ENCODE measurements at places on chromosomes 6 and 20.

DNA sequence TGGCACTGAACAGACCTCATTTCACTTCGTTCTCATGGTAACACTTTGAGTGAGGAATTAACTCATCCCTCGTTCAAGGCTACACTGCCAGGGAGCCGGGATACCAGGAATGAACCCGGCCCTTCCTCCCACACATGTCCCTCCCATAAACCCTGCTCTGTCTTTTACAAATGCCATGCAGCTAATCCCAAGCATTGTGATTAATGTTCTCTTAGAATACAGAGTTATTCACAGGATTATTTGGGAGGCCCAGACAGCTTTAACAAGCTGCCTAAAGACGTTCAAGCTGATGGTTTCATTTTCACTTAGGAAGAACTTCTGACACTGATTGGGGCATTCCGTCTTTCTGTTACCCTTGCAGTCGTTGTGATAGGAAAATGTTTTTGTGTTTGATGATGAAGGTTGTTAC is 42.5 kb upstream of the CD83 start:
- no peak for DNase-seq

- no peak for DNase-seq
Measured at GRCh38 chr6:124282541-124282940, 478.9 kb downstream of the NKAIN2 start.

DNA sequence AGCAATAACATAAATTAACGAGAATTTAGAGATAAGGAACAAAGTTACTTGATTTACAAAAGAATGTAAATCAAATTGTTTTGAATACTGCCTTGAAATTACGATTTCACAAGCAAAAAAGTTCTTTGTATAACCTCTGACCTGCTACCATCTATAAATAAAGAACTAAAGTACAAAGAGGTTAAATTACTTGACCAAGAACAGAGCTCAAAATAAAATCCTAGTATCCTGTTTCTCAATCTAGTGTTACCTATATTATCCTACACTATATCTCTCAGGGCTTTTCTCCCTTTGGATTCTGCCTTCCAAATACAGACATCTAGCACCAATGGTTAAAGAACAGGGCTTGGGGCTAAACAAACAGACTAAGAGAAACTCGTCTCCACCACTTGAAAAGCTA is 43.8 kb downstream of the PLN start:
- no peak for DNase-seq

DNA sequence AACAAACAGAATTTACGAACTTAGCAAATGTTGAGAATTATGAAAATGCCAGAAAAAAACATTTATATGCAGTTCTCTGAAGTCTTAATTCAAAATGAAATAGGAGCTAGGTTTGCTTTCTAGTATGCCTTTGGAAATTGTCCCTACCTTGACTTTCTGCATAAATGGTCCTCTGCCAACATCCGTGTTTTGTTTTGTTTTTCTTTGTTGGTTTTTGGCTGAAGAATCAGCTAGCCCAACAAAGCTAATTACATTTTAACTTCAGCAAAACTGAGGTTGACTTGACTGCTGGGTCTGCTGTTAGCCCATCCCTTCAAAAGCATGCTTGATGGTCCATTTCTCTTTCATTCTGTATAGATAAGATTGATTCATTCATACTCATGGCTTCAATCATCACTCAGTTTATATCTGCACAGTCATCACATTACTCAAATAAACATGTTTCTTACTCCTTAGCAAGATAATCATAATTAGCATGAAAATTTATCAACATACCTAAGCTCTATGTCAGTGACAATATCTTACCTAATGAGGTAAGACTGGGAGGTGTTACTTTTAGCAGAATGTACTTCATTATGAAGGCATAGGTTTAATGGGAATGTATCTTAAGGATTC is 76.4 kb downstream of the ADGRB3 start:
- no peak for DNase-seq

DNA sequence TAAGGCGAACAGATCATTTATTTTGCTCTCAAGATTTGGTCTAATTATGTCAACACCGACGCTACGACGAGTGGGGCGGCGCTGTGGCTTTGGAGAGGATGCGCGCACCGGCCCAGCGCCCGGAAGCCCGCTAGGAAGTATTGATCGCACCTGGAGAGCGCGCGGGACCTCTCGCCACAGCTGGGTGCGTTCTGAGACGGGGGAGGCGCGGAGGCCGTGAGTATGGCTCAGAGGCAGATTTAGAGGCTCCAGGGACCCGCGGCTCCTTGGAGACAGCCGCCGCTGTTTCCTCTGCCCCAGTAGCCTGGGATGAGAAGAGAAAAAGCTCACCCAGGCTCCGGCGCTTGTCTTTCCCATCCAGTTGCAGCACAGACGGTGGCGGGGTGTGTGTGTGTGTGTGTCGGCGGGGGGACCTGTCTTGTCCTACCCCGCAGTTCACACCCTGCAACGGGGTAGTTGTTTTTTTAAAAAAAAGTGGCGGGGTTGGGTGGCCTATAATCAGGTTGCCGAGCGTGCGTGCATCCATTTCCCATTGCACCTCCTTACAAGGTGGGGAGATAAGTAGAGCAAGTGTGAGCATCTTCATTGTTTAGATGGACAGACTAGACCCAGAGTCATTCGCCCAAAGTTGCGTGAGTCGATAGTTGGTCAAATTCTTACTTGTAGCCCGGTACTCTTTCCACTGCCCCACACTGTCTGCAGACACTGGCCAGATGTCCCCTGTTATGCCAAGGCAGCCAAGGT is 11.2 kb downstream of the TFAP2D start:
- no peak for DNase-seq

- DNase-seq = no peak
Measured at GRCh38 chr6:116156405-116157326, 30.7 kb upstream of the COL10A1 start.

DNA sequence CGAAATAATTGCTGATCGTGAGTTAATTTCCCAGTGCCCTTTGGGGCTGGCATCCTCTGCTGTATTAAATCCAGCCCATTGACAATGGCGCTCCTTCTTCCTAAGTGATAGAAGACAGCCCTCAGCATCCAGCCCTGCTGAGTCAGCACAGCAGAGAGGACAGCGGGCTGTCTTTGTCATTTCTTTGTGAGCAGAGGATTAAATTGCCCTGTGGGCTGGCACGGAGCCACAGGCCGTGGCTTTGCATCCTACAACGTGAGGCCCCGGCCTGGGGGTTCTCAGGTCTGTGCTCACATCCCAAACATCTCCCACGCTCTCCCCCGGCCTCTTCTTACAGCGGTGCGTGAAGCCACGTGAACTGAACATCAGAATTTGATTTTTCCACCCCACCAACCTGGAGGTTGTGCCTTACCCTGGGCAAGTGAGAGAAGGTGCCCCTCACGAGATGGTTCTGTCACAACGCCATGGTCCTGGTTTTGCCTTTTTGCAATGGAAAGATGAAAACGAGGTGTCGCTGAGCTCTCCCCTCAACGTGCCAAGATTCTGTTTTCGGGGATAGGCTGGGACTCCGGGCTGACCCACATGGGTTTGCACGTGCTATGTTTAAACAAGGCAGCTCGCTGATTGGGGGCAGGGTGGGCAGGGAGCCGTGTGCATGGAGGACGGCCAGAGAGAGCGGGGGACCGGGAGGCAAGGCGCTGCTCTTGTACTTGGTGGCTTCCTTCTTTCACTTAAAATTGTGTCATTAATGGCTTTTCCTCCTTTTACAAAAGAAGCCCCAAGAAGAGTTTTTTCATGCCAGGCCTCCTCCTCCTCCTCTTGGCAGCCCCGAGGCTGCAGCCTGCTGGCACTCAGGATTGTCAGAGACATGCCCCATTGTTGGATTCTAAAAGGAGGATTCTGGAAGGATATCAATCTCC is 19.5 kb downstream of the CDH4 start:
- no peak for DNase-seq

- no peak for DNase-seq
Measured at GRCh38 chr6:149869275-149869892, 5.2 kb upstream of the LRP11 start.

DNA sequence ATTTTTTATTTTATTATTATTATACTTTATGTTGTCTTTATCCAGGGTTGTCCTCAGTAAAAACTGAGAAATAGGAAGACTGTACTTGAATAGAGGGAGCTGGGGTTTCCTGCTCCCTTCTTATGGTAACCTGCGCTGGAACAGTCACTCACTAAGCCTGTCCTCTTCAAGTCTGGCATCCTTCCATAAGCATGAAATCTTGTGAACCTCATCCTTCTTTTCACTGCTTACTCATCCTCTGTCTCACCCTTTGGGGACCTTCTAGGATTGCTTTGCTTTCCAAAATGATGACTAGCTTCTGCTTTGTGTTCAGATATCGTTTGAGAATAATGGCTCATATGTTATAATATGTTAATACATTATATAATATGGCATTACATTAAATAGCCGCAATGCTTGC is 90.6 kb downstream of the C6orf118 start:
- DNase-seq = no peak

GRCh38 chr6:153086225-153086990 is 44.7 kb downstream of the RGS17 start:
- no peak for DNase-seq

GRCh38 chr6:119105282-119105681 is 26.8 kb upstream of the FAM184A start:
- no peak for DNase-seq

GRCh38 chr6:163122365-163122764 is 292.2 kb upstream of the QKI start:
- DNase-seq = no peak

GRCh38 chr6:54810147-54810546 is 36.4 kb upstream of the FAM83B start:
- DNase-seq = no peak

DNA sequence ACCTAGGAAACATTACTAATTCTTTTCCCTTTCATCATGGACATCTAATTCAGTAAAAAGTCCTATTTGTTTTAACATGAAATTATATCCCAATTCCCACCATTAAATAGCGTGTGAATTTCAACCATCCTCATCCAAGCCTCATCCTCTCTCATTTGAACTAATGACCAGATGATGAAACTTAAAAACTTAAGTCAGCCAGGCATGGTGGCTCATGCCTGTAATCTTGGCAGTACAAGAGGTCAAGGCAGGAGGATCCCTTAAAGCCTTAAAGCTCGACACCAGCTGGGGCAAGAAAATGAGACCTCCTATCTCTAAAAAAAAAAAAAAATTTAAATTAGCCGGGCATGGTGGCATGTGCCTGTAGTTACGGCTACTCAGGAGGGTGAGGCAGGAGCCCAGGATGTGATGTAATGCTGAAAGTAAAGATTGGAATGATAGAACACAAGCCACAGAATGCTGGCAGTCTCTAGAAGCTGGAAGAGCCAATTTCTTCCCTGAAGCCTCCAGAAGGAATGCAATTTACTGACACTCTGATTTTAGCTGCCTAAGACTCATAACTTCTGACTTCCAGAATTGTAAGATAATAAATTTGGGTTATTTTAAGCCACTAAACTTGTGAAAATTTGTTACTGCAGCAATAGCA is 27.1 kb upstream of the HAO1 start:
- DNase-seq = no peak
